Breast epithelium (tissue), 4 donors: ENCODE measurements at places on chromosomes 1 and 21. TPM values are rescaled to one million over a fixed set of nuclear protein-coding genes. Genes with fewer than 3 reads are reported as not detected.

Gene BEND5
- total RNA-seq: 3.2 TPM

DNA sequence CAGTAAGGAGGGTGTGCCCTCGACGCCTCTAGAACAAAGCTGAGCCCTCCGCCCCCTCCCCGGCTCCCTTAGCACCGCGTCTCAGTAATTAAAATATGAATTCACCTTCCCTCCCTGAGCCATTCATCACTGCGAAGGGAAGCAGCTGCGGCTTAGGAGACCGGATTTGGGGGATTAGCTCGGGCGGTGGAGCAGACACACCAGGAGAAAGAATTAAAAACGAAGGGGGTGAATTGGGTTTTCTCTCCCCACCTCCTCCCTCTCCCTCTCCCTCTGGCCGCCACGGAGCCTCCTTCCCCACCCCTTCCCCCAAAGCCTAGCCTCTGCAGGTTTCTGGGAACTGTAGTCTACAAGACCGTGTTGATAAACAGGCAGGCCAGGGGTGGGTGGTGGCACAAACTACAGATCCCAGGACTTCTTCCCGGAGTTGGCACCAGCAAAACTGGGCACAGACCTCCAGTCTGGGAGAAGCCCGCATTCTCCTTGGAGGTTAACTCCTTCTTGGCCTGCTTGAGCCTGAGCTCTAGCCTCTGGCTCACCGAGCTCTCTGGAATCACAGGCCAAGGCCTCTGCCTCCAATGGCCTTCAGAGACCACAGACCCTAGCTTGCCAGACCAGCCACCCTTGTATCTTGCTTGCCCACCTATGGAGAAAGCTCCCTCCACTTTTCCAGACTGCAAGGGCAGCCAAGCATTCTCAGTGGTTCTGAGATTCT lies 10.8 kb downstream of the BLACAT1 start:
- no peak for DNase-seq

- DNase-seq: no peak
Measured at GRCh38 chr1:100343897-100344296, 8.4 kb upstream of the CDC14A start.

DNA sequence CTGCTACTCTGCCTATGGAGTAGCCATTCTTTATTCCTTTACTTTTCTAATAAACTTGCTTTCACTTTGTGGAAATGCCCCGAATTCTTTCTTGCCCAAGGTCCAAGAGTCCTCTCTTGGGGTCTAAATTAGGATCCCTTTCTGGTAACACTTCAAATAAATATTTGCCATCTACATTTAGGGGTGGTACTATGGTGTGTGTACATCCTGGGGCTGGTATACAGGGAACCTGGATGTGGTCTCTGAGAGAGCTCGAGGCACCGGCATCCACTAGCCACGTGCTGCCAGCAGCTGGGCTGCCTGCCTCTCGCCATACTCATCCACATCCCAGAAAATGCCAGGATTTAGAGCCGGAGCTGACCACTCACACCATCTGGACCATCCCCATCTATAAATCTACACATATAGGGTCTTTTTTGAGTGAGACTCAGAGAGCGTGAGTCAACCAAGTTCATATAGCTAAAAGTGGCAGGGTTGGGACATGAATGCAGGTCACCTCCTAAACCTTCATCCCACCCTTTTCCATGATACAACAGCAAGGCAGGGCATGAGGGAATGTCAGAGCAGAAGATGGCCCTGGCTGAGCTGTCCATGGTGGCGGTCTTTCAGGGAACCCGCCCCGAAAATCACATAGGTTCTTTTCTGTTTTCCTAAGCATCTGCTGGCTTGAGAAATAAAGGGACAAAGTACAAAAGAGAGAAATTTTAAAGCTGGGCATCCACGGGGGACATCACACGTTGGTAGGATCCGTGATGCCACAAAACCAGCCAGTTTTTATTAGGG lies 76.6 kb upstream of the F3 start:
- DNase-seq: no peak

DNA sequence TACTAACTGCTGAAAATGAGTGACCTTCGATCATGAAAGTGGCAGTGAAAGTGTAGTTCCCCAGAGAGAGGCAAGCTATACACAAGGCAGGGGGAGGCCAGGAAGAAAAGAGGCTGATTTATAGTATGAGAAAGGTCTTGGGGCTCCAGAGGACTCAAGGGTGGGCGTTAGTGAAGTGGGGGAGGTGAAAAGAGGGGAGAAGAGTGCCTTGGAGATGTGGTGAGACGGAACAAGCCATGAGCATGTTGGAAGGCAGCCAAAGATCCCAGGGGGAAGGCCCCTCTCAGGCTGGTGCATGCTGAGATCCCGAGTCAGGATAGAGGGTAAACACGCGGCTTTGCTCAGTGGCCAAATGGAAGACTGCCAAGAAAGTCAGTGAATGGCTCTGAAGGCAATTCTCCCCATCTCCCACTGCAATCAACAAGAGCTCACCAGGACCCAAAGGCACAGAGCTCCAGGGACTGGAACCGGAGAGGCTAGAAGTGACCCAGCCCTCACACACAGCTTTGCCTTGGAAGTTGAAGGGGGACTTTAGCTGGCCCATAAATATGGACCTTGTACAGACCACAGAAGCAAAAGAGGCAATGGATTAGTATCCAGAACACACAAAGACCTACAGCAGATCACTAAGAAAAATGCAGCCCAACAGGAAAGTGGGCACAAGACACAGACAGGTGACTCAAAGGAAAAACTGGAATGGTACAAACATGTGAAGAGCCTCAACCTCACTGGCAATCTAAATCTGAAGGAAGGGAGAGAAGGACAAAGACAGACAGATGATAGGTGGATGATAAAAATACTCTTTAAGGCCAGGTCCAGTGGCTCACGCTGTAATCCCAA lies 49.6 kb downstream of the HSF2BP start:
- peak; percentile 80 for DNase-seq

GRCh38 chr1:111789142-111789541 lies 33.4 kb downstream of the DDX20 start:
- no peak for DNase-seq

Gene EDN2
- not detected for total RNA-seq

DNA sequence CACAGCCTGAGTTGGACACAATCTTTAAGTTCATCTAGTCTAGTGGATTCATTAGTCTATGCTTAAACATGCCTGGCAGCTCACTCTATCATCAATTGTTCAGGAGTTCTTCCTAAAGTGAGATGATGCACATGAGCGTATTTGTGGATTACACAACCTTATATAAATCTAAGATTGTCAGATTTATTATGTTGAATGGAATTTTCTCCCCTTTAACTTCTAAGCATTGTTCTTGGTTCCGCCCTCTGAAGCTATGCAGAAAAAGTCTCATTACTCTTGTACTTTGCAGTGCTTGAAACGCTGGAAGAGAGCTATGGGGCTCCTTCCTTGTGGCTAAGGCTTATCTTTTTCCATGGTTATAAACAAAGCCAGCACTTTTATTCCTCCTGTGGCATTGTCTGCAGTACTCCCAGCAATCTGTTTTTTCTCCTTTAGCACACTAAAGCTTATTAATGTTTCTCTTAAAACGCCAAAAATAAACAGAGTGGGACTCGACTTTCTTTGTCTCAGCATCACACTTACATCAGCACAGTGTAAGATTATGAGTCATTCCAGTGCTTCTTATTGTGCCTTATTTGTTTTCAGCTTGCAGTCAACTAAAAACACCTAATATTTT lies 316.8 kb upstream of the CAMK1G start:
- DNase-seq: no peak

Gene IFNLR1
- under 0.01 TPM for total RNA-seq

GRCh38 chr21:21163904-21164303 lies 165.7 kb downstream of the NCAM2 start:
- no peak for DNase-seq

GRCh38 chr1:168709405-168710363 lies 19.3 kb downstream of the DPT start:
- no peak for DNase-seq
